Activated T-cell treated with anti-CD3 and anti-CD28 coated beads, Interleukin-2, amount 50 U/mL, for 24 hours (primary cell): ENCODE measurements at places on chromosomes 2 and 18.

- no peaks in the 10 kb centered on the region for H3K36me3 ChIP-seq
- DNase-seq = no peak
- no peak overlapping the region for H3K27ac ChIP-seq
- H3K27me3 ChIP-seq = peaks cover 17% of the 10 kb centered on the region
- no peaks in the 10 kb centered on the region for H3K4me1 ChIP-seq
These were observed 334.1 kb downstream of the GBX2 start for GRCh38 chr2:235833971-235834620.

DNA sequence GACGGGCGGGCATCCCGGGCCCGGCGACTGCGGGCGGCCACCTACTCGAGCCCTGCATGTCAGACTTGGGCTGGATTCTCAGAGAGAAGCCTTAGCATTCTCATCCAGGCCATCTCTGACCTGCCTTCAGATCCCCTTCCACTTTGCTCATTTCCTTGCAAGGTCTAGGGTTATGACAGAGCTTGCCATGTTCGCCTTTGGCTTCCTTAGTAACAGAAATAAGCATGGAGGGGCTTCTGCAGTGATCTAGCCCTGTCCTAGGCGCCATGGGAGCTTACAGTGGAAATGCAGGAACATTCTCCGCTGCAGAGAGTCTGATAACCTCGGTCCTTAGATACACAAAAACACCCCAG, 632 bp upstream of the ACVR1 start:
- H3K27me3 ChIP-seq = no peaks in the 10 kb centered on the region
- DNase-seq = no peak

GRCh38 chr2:190698895-190699294, 50.0 kb downstream of the NAB1 start:
- H3K4me3 ChIP-seq = no peak overlapping the region
- H3K27me3 ChIP-seq = no peaks in the 10 kb centered on the region
- peaks cover 38% of the 10 kb centered on the region for H3K4me1 ChIP-seq
- H3K36me3 ChIP-seq = peaks cover 12% of the 10 kb centered on the region
- no peak overlapping the region for H3K27ac ChIP-seq

GRCh38 chr2:108916796-108917421, 72.1 kb downstream of the EDAR start:
- H3K4me3 ChIP-seq = no peak overlapping the region
- H3K4me1 ChIP-seq = peaks cover 3% of the 10 kb centered on the region
- H3K36me3 ChIP-seq = no peaks in the 10 kb centered on the region
- no peak overlapping the region for H3K27ac ChIP-seq
- DNase-seq = peak; percentile 20
- H3K27me3 ChIP-seq = no peaks in the 10 kb centered on the region

DNA sequence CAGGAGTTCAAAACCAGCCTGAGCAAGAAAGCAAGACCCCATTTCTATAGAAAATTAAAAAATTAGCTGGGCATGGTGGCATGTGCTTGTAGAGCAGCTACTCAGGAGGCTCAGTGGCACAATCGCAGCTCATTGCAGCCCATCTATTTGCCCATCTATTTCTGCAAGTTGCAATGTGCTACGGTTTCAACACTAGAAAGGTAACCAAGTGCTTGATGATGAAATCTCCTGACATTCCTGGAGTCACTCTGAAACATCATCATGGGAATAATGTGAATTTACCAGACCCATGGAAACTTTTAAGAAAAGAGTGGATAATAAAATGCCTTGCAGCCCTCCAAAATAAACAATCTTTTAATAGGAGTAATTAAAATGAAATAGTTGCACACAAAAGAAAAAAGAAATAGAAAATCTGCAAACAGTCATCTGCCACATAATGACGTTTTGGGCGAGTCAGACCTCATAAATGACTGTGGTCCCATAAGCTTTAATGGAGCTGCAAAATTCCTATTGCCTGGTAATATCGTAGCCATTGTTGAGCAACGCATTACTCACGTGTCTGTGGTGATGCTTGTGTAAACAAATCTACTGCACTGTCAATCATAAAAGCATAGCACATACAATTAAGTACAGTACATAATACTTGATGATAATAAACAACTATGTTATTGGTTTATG, 46.6 kb upstream of the AMMECR1L start:
- H3K4me1 ChIP-seq = peaks cover 4% of the 10 kb centered on the region
- no peak for DNase-seq
- no peak overlapping the region for H3K27ac ChIP-seq
- no peaks in the 10 kb centered on the region for H3K27me3 ChIP-seq
- no peak overlapping the region for H3K4me3 ChIP-seq

DNA sequence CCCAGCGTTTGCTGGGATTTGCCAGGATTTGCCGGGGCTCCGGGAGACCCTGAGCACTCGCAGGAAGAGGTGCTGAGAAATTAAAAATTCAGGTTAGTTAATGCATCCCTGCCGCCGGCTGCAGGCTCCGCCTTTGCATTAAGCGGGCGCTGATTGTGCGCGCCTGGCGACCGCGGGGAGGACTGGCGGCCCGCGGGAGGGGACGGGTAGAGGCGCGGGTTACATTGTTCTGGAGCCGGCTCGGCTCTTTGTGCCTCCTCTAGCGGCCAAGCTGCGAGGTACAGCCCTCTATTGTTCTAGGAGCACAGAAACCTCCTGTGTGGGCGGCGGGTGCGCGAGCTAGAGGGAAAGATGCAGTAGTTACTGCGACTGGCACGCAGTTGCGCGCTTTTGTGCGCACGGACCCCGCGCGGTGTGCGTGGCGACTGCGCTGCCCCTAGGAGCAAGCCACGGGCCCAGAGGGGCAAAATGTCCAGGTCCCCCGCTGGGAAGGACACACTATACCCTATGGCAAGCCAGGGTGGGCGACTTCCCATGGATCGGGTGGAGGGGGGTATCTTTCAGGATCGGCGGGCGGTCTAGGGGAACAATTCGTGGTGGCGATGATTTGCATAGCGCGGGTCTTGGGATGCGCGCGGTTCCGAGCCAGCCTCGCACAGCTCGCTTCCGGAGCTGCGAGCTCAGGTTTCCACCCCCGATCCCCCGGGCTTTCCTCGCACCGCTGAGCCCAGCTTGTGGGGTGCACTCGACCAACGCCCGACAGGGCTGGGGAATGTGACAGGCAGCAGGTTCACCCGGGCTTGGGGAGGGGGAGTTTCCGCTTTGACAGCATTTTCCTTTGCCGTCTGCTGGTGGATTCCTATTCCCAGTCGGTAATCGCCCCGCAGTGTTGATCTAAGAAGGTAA, 2.8 kb downstream of the ONECUT2 start:
- H3K4me1 ChIP-seq = peaks cover 60% of the 10 kb centered on the region
- H3K36me3 ChIP-seq = no peaks in the 10 kb centered on the region
- peak overlapping the region; percentile 35 for H3K4me3 ChIP-seq
- no peak overlapping the region for H3K27ac ChIP-seq
- peaks cover 94% of the 10 kb centered on the region for H3K27me3 ChIP-seq
- peak; percentile 70 for DNase-seq

DNA sequence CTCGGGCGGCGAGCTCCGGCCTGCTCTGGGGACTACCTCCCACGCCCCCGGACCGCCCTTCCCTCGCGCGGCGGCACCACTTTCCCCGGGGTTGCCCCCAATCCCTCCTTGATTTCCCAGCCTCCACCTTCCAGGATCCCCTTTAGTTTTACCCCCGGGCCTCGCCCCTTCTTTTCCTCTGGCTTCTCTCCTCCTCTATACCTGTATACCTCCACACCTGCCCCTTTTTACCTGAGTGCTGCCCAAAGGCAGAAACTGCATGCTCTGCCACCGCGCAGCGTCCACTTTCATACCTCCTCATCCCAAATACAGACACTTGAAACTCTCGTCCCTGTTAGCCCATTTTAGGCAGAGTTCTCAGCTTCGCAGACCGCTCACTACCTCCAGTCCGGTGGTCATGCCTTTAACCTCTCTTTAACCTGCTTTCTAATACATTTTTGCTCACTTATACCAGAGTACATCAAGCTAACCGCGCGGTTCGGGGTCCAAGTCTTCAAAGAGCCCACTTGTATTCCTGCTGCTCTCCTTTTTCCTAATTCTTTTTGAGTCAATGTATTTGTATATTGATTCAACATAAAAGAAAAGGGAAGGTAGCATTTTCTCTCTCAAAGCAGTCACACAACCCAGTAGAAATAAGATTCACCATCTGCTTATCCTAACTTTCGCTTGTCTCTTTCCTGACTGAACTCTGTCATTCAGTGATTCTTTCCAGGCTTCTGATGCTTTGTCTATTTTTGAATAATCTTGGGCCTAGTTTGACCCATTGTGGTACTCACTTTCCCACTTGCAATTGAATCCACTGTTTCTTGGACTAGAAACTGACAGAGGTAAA, 901 bp downstream of the SPOPL start:
- H3K4me1 ChIP-seq = peaks cover 51% of the 10 kb centered on the region
- DNase-seq = no peak
- peaks cover 14% of the 10 kb centered on the region for H3K36me3 ChIP-seq
- H3K27ac ChIP-seq = peak overlapping the region; percentile 98

DNA sequence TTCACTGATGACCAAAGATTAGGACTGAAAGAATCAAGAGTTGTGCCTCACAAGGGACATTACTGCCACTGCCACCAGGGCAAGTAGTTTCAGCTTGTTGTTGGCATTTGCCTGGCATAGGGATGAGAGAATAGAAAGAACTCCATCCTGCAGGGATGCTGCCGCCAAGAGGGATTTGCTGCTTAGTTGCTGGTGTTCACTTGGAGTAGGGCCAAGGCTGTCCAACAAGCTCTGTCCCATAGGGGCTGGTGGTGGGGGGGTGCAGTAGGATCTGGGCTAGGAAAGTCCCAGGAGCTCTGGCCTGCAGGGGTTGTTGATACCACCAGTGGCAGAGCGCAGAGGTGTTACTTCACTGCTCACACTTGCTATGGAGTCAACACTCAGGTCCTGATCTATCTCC, 84.9 kb upstream of the MGAT4A start:
- no peak overlapping the region for H3K27ac ChIP-seq
- no peak overlapping the region for H3K4me3 ChIP-seq
- H3K27me3 ChIP-seq = no peaks in the 10 kb centered on the region

- no peak overlapping the region for H3K4me3 ChIP-seq
- no peak overlapping the region for H3K27ac ChIP-seq
- H3K4me1 ChIP-seq = no peaks in the 10 kb centered on the region
- no peaks in the 10 kb centered on the region for H3K36me3 ChIP-seq
These were observed 128.0 kb upstream of the GYPC start for GRCh38 chr2:126527836-126528490.

DNA sequence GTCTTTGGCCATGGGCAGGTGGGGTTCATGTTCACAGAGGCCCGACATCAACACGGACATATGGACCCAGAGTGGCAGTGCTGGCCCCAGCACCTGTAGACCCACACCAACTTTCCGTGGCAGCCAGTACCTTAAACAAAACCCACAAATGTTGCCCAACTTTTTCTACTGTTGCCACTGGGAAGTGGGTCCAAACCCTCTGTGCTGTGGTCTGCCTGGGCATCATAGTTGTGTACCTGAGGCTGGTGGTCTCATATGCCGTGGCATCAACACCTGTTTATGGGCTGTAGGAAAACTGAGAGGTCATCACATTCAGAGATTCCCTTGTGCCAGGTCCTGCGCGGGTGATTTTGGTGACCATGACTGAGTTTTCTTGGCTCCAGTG, 79.9 kb downstream of the SH3RF3 start:
- H3K36me3 ChIP-seq = no peaks in the 10 kb centered on the region
- peaks cover 55% of the 10 kb centered on the region for H3K27me3 ChIP-seq
- no peak overlapping the region for H3K27ac ChIP-seq
- H3K4me1 ChIP-seq = peaks cover 44% of the 10 kb centered on the region
- DNase-seq = no peak
- no peak overlapping the region for H3K4me3 ChIP-seq

GRCh38 chr2:16228951-16229350, 288.6 kb downstream of the MYCN start:
- DNase-seq = no peak
- no peak overlapping the region for H3K4me3 ChIP-seq
- no peak overlapping the region for H3K27ac ChIP-seq
- no peaks in the 10 kb centered on the region for H3K36me3 ChIP-seq
- no peaks in the 10 kb centered on the region for H3K27me3 ChIP-seq
- H3K4me1 ChIP-seq = no peaks in the 10 kb centered on the region

DNA sequence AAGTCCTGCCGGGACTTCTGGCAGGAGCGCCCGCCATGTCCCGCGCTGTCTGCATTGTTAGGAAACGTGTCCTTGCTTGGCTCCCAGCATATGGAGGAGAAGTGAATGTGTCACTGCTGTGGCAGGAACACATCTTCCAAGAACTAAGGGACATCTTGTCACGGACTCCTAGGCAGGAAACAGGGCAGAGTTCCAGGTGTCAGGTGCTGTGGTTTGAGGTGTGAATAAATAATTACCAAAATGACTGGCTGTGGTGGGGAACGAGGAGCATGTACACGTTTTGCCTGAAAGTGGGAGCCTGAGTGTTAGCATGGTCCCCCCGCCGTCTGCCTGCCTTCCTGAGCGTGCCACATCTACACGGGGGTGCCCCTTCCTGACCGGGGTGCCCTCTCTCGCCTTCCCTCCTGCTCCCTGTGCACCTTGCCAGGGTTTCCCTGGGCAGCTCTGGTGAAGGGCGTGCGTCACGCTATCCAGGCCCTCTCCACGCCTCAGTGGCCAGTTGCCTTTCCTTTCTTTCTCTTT, 237.5 kb downstream of the LDLRAD4 start:
- H3K36me3 ChIP-seq = peaks cover 8% of the 10 kb centered on the region
- no peaks in the 10 kb centered on the region for H3K27me3 ChIP-seq
- peak overlapping the region; percentile 83 for H3K27ac ChIP-seq
- peak overlapping the region; percentile 53 for H3K4me3 ChIP-seq
- DNase-seq = peak; percentile 65
